ENCODE measurements at places on chromosomes 2 and 18. TPM values are rescaled to one million over a fixed set of nuclear protein-coding genes. Genes with fewer than 3 reads are reported as not detected.

Gene EMX1
- under 0.01 TPM for total RNA-seq

Gene STK36
- total RNA-seq: 18.0 TPM

DNA sequence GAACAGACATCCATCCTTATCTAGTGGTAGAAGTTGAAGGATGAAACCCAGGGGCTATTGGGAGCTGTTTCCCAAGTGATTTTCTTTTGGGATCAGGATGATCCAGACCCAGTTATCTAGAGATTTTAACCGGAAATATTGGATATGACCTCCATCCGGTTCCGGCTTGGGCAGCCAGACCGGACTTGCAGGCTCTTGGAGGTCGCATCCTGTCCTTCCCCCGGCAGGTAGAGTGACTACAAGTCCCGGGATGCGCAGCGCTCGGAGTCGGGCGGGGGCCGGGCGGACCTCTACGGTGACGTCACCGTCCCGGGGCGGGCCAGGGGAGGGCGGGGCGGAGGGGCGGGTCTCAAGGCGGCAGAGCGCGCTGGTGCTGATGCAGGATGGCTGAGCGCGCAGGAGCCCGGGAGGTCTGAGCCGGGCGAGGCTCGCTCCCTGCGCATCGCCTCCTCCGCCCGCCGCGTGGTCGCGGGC is at the start of gene KIF5C:
TSS of gene KIF5C (plus strand) at position 360 of the 474 bp plus-strand sequence. CDS start 391 bp downstream, outside the sequence.
- peak; percentile 73 for DNase-seq

DNA sequence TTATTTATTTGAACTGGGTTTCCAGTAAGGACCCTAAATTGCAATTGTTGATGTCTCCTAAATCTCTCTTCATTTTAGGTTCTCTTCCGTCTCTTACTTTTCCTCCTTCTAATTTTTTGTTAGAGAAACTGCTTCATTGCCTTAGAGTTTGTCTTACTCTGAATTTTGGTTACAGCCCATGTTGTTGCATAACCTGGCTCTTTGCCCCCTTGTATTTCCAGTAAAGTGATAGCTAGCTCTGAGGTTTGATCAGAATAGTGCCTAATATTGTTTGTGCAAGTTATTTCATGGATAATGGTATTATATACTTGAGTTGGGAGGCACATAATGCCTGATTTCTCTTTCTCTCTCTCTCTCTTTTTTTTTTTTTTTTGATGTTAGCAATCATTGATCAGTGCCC is 71.8 kb downstream of the MGAT5 start:
- no peak for DNase-seq

GRCh38 chr2:172342078-172342477 is 85.3 kb upstream of the ITGA6 start:
- DNase-seq: no peak

DNA sequence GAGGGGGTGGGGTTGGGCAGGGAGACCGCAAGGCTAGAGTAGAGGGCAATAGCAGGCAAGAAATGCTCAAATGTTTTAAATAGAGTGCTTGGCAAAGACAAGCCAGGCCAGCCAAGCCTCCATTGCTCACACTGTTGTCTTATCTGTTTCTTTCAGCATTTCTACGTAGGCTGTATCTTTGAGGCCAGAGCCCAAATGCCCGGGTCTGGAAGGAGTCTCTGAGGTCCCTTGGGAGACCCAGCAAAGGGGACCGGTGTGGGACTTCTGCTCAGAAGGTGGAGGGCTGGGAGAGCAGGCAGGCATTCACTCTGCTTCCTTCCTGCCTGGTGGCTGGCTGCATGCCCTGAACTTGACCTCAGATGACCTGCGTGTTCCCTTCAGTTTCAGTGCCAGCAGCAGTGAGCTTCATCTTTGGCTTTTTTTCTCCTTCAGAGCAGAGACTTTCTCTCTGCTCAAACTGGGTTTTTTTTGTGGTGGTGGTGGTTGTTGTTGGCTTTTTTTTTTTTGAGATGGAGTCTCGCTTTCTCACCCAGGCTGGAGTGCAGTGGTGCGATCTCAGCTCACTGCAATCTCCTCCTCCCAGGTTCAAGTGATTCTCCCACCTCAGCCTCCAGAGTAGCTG is 13.7 kb upstream of the TET3 start:
- peak; percentile 89 for DNase-seq

DNA sequence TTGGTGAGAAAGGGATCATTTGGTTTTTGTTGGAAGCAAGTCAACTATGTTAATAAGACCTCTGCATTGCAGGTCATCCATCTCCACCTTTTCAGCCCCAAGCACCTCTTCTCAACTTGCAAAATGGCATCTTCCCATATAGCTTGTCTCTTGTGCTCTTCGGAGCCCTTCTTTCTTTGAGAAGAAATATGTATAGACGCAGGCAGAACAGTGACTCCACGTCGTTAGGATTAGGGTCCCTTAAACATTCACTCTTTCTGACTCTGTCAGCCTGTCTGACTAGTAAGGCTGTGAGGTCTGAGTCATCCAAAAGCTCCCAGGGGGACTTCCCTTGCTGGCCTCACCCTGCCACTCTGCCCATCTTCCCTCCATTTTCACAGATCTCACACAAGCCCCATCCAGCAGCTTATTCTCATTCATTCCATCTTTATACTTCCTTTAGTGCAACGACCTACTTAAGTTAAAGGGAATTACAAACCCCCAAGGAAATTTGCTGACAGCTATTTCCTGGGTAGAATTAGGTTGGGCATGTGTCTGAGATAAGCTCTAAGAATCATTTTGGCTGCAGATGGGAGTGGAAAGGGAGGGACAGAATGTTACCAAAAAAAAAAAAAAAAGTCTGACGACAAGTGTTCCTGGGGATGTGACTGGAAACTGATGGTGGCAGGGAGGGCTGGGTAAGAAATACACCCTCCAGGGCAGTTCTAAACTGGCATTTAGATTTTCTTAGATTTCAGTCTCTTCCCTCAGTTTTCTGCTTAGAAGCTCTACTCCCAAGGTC is 37.7 kb upstream of the MEX3C start:
- DNase-seq: peak; percentile 33

DNA sequence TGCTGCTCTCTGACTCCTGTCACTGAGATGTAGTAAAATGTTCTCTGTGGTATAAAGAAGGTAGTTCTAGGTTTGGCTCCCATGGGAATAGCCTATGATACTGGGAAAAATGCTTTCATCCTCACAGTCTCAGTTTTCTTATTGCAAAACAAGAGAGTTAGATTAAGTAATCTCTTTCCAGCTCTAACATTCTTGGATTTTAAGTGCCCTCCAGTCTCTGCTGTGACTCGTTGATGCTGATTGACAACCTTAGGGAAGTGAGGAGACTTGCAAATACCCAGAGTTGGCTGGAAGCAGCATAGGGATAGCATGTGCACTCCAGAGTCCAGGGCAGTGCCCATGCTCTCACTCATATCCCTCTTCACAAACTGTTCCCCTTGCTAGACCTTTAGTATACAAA is 534.9 kb downstream of the SLC4A3 start:
- no peak for DNase-seq

DNA sequence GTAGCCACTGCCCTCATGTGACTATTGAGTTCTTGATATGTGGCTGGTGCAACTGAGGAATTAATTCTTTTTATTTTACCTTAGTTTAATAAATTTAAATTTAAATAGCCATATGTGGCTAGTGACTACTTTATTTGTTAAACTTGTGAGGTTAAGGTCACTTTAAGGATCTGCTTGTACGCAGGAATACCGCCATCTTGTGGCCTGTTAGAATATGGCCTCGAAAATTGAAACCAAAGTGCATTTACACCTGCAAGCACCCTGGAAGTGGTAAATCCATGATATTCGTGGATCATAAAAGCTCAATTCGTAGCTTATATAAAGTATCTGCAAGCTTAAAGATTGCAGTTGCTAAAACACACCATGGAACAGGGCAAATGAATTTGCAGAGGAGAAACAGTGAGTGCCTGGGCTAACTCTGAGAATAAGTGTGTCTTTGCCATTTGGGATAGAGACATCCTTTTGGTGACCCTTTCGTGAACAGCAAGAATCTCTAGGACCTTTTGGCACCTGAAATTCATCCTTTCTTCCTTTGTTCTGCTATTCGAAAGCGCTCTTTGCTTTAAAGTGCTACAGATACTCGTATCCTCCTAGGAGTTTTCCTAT is 59.9 kb upstream of the REG3A start:
- DNase-seq: peak; percentile 64
